ENCODE measurements at places on chromosomes 4 and X.

DNA sequence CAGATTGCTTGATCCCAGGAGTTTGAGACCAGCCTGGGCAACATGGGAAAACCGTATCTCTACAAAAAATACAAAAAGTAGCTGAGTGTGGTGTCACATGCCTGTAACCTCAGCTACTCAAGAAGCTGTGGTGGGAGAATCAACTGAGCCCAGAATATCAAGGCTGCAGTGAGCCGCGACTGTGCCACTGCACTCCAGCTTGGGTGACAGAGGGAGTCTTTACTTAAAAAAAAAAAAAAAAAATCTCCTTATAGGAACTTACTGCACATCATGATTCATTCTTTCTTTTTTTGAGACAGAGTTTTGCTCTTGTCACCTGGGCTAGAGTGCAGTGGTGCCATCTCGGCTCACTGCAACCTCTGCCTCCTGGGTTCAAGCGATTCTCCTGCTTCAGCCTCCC, 24.3 kb downstream of the UPF3B start:
- DNase-seq = no peak

DNA sequence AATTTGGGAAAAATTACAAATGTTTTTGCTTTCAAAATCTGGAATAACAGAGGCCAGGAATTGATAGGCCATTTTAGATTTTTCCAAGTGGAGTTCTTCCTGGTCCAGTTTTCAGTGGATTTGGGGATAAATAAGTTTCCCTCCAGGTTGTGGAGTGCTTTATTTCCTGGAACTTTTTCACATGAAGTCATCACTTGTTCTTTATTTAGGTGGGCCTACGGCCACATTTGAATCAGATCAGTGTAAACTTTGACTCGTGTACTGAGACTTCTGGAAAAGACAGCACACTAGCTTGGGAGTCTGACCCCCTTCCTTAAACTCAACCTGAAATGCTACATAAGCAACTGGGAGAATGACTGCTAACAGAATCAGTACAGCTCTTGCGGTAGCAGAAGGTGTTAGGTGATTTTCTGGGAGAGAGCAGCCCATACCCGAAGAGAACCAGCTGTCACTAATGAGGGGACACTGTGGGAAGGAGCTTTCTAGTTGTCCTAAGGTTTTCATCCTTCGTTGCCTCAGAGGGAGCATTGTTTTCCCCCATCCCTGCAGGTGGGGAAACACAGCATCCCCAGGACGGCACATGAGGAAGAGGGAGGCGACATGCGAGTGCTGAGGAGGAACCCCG, 235.2 kb upstream of the FAT1 start:
- DNase-seq = no peak

GRCh38 chr4:152117054-152117453, 356.2 kb upstream of the GATB start:
- DNase-seq = no peak

DNA sequence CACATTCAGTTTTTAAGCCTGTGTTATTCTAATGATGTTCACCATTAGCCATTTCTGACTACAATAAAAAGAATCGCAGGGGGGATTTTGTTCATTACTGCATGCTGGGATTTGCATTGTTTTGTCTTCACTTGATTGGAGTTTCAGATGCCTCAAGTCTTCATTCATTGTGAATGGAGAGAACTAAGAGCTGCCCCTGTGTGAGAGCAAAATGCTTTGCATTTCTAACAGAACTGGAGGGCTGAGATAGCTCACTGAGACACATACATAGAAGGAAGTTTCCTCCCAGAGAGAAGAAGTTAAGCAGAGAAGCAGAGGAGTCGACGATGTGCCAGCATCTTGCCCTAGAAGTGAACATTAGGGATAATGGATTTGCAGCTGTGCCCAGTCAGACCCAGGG, 113.5 kb upstream of the GATB start:
- no peak for DNase-seq

- no peak for DNase-seq
Observed at GRCh38 chr4:11105715-11106114, 323.0 kb downstream of the HS3ST1 start.

GRCh38 chr4:127509155-127509554, 123.6 kb upstream of the INTU start:
- DNase-seq = no peak

GRCh38 chrX:105975382-105975781, 63.1 kb downstream of the SERPINA7 start:
- DNase-seq = no peak

GRCh38 chrX:118534716-118535493, 39.3 kb downstream of the DOCK11 start:
- DNase-seq = no peak

GRCh38 chr4:158786121-158786601, 17.3 kb downstream of the FNIP2 start:
- no peak for DNase-seq

DNA sequence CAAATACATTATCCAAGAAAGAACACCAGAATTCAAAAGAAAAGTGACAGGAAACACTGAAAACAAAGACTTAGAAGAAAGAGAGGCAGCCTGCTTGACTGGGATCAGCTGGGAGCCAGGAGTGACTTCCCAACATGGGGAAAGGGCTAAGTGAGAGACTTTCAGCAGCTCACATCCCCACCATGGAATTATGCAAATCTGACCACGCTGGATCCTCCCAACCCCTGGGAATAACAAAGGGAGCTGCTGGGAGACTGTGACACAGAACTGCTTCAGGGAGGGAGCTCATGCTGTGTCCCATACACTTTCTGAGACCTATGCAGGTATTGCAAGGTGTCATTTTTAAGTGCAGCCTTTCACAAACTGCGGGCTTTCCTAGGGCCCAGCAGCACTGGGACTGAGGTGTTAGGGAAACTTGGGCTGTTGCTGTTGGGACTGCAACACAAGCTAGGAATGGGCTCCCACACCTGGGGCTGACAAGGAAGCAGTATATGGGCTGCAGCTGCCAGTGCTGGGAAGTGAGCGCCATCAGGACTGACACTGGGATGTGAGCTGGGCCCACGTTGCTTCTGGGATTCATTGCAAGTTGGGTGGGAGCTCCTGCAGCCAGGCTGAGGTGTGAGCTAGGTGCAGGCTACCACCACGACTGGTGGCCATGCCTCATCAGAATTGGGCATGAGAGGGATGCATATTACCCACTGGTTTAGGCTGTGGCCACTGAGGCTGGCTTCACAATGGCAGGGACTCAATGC, 139.1 kb downstream of the KDR start:
- DNase-seq = no peak

- no peak for DNase-seq
Observed at GRCh38 chr4:126937846-126938422, 694.8 kb upstream of the INTU start.

DNA sequence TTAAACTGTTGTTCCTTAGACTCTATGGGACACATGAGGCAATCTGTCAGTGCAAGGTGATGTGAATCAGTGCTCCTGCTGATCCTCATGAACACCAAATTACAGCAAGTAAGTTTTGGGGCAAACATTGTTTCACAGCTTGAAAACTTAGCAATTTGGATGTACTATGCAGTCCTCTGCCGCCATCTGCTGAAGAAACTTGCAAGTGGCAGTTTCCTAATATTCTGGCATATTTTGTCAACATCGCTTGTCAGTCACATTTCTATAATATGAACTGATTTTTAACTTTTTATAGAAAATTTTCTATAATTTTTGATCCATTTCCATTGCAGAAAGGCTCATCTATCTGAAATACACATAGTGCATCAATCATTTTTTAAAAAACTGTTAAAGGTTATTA, 56.3 kb downstream of the ZAR1 start:
- no peak for DNase-seq

DNA sequence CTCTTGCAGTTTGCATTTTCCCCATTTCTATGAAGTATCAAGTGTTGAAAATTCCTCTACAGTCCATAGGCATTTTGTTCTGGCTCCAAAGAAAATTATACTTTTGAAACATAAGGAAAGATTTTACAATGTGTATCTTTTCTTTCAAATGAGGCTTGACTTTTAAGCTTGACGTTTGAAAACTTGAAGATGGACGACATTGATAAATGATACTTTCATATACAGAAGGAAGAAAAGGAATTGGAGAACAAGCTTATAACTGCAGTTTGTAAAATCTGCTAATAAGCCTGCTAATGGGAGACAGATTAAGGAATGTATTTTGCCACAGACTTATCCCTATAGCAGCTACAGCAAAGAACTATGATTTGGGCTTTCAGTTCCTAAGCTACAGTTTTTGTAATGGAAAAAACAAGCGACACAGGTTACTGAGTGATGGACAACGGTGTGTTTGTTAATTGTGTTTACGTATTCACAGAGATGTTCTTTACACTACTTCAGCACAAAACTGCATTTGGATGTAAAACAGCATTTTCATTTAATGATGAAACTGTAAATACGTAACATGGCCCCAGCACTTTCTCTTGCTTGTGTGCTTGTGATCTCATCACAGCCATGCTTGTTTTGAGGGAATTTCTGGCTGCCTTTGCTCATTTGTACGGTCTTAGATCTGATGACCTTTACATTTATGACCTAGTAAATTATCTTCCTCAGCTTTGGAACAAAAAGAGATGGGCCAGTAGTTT, 83.2 kb upstream of the FAT1 start:
- no peak for DNase-seq

GRCh38 chr4:82696117-82696860, 102.3 kb downstream of the SCD5 start:
- no peak for DNase-seq

- no peak for DNase-seq
Observed at GRCh38 chr4:24753519-24753918, 41.9 kb upstream of the SOD3 start.

- no peak for DNase-seq
Observed at GRCh38 chrX:109841869-109842579, 109.0 kb upstream of the ACSL4 start.

DNA sequence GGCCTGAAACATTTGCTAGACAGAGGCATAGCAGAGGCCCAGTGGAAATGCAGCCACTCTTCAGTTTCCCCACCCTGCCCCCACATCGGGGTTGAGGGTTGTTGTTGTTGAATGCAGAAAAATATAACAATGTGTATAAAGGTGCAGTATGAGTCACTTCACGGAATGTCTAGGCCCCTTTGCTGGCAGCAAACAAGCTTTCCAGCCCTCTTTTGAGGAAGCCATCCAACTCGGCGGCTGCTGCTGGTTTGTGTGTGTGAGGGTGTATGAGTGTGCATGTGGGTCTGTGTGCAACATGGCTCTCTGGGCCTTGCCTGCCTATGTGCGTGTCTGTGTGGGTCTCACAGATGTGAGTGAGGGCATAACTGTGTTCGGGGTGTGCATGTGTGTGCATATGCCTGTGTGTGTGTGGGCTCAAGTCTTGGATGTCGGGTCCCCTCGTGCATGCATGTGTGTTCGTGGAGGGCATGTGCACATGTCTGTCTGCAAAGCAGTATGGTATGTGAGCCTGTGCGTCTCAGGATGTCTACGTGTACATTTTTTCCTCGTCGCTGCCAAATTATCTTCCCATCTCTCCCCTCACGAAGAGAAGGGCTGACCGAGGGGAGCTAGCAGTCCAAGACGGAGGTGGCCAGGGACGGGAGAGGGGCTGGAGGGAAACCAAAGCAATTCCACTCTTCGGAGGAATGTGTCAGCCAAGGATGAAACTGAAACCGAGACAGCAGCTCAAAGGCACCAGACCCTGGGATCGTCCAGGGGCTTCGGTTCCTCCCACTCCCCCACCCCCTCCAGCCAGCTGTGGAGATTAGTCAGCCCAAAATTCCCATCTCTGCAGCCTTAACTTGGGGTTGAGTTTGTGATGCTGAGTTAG, 8.4 kb upstream of the ELF4 start:
- no peak for DNase-seq

GRCh38 chrX:40389555-40389954, 191.2 kb upstream of the ATP6AP2 start:
- DNase-seq = no peak

DNA sequence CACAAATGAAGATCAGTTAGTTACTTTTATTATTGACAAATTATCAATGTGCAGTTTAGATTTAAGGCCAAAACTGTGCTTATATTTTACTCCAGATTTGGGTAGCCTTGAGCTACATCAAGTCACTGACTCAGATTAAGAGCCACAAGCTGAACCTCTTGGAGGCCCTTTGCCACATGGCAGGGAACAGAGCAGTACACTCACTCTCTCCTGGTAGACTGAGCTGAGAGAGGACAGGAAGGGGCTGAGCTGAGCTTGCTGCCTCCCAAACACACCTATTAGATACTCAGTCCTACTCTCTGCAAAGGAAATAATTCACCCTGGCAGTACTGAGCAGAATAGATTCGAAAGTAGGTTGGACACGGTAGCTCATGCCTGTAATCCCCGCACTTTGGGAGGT, 7.8 kb downstream of the STAP1 start:
- DNase-seq = no peak

DNA sequence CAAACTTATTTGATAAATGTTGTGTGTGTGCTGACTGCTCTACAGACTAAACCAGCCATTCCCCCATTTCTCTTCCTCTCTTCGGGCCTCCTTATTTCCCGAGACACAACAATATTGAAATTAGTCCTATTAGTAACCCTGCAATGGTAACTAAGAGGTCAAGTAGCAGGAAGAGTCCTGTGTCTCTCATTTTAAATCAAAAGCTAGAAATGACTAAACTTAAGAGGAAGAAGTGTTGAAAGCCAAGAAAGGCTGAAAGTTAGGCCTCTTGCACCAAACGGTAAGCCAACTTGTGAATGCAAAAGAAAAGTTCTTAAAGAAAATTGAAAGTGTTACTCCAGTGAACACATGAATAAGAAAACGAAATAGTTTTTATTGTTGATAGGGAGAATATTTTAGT, 357.8 kb upstream of the SLC7A11 start:
- no peak for DNase-seq

DNA sequence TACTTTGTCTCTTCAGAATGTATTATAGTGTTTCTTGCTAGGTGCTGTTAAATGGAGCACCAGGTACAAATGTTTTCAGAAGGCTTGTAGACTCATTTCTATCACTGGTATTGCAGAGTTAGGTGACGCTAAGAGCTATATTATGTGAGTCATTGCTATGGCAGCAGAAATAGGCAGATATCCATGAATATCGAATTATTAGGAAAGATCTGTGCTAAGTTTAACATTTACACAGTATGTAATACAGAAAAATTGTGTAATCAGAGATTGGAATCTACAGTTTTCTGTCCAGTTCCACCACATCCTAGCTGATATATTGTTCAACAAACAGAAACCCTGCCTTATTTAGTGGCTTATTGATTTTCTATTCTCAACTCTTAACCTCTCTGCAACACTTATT, 1025.5 kb downstream of the STIM2 start:
- no peak for DNase-seq

GRCh38 chrX:45781901-45782553, 581.4 kb upstream of the DIPK2B start:
- no peak for DNase-seq

DNA sequence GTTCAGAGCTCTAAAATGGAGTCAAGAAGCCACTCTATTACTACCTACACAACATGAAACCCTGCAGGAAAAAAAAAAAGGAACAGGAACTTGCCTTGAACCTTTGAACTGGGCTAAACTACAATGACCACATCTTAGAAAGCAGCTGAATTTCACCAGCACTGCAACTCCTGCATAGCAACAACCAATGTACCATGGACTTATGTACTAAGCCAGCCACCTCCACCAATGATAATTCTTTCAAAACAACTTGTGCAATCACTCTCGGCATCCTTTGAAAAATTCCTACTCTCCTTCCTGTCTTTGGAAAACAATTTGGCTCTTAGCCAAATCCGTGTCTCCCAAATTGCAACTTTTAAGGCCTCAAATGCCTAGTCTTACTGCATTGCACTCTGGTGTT, 26.8 kb upstream of the FMR1 start:
- DNase-seq = no peak

GRCh38 chrX:107290019-107290418, 83.6 kb downstream of the DNAAF6 start:
- no peak for DNase-seq

- DNase-seq = no peak
Observed at GRCh38 chrX:18146954-18147353, 73.7 kb downstream of the BEND2 start.

GRCh38 chr4:38980903-38981676, 51.1 kb downstream of the TMEM156 start:
- no peak for DNase-seq
